HEK293T (cell line): ENCODE measurements at places on chromosomes 13 and 19.

- DNase-seq: no peak
Measured at GRCh38 chr13:67967031-67967430, 736.9 kb upstream of the PCDH9 start.

- DNase-seq: no peak
Measured at GRCh38 chr13:35784286-35784951, 307.9 kb upstream of the MAB21L1 start.

DNA sequence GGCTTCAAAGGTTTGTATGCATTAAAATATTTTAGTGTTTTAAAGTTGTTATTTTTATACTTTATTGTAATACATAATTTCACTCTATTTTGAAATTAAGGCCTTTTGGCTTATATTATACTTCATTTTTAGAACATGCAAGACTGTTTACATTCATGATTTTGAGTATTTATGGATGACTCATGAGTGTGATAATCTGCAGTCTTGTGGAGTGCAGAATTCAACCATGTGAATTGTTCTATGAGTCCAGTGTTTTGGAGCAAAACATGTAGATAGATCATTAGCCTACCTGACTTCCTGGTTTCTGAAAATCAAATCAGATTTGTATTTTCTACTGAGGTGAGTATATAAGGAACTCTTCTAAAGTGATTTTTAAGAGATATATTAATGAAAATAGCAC, 241.8 kb downstream of the PCCA start:
- DNase-seq: no peak

DNA sequence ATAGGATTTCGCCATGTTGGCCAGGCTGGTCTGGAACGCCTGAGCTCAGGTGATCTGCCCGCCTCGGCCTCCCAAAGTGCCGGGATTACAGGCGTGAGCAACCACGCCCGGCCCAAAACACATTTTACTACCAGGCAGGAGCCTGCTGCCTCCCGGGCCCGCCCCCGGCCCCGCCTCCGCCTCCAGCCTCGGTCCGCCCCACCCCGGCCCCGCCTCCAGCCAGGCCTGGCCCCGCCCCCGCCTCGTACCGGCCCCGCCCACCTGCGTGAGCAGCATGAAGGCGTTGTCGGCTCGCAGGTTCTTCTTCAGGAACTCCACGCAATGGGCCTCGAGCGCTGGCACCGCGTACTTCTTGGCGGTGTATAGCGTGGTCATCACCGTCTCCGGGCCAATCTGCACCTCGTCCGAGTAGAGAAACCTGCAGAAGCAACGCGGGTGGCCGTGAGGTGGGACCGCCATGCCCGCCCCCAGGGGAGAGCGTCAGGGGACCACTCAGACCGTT, 22.7 kb downstream of the BTBD2 start:
- DNase-seq: peak; percentile 93

- DNase-seq: peak; percentile 46
Measured at GRCh38 chr13:112346173-112346898, 29.8 kb upstream of the SPACA7 start.

GRCh38 chr13:68714292-68714691, 1393.3 kb upstream of the ATXN8OS start:
- no peak for DNase-seq

GRCh38 chr13:45040622-45041021, 51.3 kb downstream of the GPALPP1 start:
- no peak for DNase-seq

GRCh38 chr19:48967346-48968178, 2.5 kb downstream of the FTL start:
- DNase-seq: no peak

DNA sequence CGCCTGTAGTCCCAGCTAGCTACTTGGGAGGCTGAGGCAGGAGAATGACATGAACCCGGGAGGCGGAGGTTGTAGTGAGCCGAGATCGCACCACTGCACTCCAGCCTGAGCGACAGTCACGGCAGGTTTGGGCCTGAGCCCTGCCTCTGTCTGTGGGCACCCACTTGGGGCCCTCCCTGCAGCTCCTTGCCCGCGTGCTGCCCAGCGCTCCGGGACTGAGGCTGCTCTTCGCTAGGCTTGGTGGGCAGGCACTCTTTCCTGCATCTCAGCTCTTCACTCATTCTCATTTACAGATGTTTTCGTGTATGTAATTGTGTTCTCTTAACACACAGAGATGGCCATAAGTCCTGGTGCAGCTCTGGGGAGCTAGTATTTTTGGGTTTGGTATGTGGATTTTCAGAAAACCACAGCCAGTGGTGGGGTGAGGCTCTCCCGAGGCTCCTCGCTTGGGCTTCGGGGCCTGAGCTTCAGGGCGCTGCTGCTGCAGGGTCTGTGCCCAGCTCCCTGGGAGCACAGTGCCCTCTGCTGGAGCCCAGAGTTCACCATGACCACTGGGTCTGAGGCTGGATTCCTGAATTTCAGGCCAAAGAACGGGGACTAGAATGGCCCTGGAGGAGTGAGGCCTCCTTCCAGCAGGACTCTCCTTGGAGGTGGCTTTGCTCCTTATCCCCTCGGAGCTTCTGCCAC, 15.2 kb downstream of the UPF1 start:
- peak; percentile 78 for DNase-seq

GRCh38 chr19:55877211-55877610, 40.9 kb downstream of the NLRP4 start:
- DNase-seq: no peak

- DNase-seq: no peak
Measured at GRCh38 chr19:50801107-50801506, 10.9 kb downstream of the ACP4 start.

DNA sequence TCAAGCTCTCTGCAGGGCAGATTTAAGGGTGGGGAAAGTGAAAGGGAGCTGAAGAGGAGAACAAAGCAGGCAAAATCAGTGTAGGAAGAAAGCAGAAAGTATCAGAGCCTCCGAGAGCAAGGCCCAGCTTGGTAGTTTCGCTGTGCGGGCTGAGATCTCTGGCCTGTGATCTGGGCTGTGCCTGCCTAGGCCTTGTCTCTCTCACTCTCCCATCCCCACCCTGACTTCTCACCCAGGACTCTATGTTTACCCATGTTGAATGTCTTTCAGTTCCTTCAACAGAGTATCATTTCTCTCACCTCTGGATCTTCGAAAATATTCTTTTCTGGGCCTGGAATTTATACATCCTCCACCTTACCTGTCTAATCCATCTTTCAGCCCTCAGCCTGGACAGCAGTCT, 391.3 kb downstream of the FOXO1 start:
- no peak for DNase-seq

DNA sequence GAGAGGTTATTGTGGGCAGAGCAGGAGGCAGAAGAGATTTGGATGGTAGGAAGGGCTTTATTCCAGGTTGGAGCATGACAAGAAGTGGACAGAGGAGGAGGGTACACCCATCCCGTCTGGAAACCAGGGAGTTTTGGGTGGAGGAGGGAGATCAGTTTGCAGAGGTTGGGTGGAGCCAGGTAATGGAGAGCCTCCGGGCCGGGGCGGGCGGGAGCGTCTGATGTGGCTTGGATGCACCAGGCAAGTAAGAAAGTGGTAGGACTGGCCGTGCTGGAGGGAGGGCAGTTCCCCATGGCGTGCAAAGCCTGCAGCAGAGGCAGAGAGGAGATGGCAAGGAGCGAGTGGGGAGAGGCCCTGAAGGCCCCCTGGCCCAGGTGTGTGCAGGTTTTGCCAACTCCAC, 10.9 kb downstream of the IGFLR1 start:
- no peak for DNase-seq

- DNase-seq: no peak
Measured at GRCh38 chr19:1715540-1715939, 37.8 kb upstream of the ONECUT3 start.

GRCh38 chr13:113152984-113153809, 5.3 kb upstream of the PROZ start:
- no peak for DNase-seq

GRCh38 chr13:107968470-107968869, 246.9 kb downstream of the LIG4 start:
- DNase-seq: no peak

DNA sequence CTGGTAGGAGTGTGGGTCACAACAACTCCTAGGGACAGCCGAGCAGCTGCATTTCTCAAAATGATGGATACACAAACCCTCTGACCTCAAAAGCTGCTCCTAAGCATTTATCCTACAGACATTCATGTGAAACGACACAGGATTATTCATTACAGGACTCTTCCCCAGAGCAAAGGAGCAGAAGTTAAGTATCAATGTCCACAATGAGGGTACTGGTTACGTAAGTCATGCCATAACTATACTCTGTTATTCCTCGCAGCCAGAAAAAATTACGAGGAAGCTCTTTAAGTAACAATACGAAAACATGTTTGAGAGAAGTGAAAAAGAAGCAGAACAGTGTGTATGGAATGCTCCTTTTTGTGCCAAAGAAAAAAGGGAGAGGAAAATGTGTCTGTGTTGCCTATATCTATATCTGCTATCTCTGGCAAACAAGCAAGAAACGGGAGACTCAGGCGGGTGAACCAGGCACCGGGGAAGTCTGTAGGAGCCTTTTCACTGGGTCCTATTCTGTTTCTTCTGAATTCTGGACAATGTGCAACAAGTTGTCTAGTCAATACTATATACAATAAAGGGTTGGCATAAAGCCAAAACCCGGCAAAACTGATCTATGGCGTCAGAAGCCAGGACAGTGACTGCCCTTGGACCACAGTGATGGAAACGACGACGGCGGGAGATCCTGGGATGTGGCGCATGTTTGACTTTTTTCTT, 1.3 kb downstream of the ISOC2 start:
- no peak for DNase-seq

- peak; percentile 73 for DNase-seq
Measured at GRCh38 chr13:93248627-93249047, 22.0 kb downstream of the GPC6 start.

- no peak for DNase-seq
Measured at GRCh38 chr13:73873940-73874830, 260.0 kb downstream of the KLF12 start.

GRCh38 chr19:18259893-18260292, 14.4 kb downstream of the IQCN start:
- DNase-seq: no peak

GRCh38 chr13:43136920-43137575, 113.7 kb downstream of the DNAJC15 start:
- no peak for DNase-seq

GRCh38 chr19:47860602-47861297, 1.7 kb downstream of the TPRX2 start:
- no peak for DNase-seq

GRCh38 chr19:41434450-41434849, 5.3 kb downstream of the DMAC2 start:
- no peak for DNase-seq

DNA sequence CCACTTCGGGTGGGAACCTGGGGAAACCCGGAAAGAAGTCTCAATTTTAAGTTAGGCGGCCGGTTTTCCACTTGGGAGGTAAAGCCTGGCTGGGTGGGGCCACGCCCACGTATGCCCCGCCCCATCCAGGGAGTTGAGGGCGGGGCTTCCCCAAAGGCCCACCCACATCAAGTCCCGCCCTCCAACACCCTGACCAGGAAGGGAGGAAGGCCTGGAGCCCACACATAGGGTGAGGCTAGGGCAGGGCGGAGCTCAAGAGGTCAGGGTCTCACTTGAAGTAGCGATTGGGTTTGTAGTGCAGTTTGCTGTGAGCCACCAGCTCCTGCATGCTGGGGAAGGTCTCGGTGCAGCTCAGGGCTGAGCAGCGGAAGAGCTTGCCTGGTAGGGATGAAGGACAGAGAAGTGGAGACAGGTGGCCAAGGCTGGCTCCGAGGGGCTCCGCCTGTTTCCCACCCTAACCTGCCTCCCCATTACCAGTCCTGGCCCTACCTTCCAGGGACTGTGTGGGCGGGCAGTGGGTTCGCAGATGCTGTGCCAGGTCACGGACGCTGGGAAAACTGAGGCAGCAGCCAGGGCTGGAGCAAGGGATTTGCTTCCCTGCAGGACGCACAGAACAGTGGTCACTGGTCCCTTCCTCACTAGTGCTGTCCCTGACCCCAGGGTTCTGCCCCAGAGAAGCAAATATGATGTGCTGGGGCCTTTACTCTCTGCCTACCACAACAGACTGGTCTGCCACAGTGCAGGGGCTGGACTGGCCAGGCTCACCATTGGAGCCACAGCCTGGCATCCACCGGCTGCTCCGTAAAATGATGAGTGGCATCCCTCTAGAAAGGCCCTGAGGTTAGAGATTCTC, 1.6 kb downstream of the ZNF414 start:
- peak; percentile 74 for DNase-seq

GRCh38 chr13:37134411-37135041, 29.1 kb upstream of the CSNK1A1L start:
- DNase-seq: peak; percentile 34

DNA sequence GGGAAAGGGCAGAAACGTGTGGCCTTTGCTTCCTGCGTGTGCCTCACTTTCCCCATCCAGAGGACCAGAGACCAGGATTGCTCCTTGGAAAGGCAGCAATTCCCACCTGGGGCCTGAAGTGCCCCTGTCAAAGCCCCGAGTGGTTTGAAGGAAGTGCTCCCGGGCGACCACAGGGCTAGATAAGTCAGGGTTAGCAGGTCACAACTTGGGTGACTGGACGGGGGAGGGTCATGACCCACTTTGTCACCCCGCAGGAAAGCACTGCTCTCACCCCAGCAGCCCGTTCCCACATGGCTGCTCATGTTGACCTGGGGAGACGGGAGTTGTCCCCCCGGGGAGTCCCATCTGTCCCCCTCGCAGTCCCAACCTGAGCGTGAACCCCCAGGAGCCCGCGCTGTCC, 459 bp downstream of the PRAM1 start:
- no peak for DNase-seq

- no peak for DNase-seq
Measured at GRCh38 chr19:5492635-5493409, 37.6 kb downstream of the ZNRF4 start.

DNA sequence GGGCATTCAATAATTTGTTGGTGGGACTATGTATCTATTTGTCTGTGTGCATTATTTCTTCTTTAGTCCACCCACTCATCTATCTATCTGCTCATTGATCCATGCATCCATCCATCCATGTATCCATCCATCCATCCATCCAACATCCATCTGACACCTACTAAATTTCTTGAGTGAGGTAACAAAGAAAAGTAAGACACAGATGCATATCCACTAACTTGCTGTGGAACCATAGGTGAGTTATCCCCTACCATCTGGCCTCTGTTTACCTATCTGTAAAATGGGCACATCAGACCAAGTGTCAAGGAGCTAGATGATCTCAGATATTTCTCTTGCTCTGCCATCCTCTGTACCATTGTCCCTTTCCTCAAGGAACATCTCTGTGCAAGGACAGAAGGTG, 54.7 kb downstream of the ZNF536 start:
- DNase-seq: no peak

- DNase-seq: no peak
Measured at GRCh38 chr19:16378291-16378889, 53.8 kb downstream of the KLF2 start.

- peak; percentile 46 for DNase-seq
Measured at GRCh38 chr19:21482863-21483276, 22.5 kb upstream of the ZNF429 start.

- no peak for DNase-seq
Measured at GRCh38 chr13:20974981-20975585, 72.5 kb upstream of the XPO4 start.
